Thoracic aorta (tissue), 2 donors: ENCODE measurements at places on chromosomes 12 and 14.

- DNase-seq, result no peak
Measured at GRCh38 chr14:20421267-20421666, 8.0 kb upstream of the TEP1 start.

- no peak for DNase-seq
Measured at GRCh38 chr14:98580131-98580678, 691.8 kb downstream of the BCL11B start.

GRCh38 chr12:93657071-93657470, 20.1 kb upstream of the CRADD start:
- DNase-seq, result no peak

DNA sequence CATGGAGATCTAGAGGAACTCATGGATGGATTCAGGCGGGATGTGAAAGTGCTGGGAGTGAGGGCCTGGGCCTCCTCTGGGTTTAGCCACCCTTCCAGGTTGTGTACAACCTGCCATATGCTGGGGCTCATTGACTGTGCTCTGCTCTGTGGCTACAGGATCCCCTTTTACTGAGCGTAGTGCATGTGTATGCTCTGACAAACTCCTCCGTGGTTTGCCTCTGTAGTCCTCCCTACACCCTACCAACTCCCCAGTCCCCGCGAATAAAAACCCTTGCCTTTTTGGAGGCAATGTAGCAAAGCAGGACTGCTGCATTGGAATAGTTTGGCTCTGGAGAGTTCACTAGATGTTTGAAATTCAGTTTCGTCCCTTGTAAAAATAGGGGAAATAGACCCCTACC, 17.4 kb downstream of the JDP2 start:
- DNase-seq, result no peak

DNA sequence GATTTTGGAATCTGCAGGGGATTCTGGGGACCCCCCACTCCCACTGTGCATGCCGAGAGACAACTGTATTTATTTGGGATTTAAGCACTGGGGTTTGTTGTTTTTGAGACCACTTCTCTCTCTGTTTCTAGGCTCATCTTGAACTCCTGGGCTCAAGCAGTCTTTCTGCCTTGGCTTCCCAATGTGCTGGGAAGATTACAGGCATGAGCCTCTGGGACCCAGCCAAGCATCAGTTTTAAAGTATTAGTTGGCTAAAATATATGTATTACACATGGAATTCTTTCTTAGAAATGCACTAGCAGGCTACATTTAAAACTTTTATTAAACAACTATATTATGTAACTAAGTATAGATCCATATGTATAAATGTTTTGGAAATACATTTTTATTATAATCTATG, 78.3 kb downstream of the AEBP2 start:
- DNase-seq, result no peak

DNA sequence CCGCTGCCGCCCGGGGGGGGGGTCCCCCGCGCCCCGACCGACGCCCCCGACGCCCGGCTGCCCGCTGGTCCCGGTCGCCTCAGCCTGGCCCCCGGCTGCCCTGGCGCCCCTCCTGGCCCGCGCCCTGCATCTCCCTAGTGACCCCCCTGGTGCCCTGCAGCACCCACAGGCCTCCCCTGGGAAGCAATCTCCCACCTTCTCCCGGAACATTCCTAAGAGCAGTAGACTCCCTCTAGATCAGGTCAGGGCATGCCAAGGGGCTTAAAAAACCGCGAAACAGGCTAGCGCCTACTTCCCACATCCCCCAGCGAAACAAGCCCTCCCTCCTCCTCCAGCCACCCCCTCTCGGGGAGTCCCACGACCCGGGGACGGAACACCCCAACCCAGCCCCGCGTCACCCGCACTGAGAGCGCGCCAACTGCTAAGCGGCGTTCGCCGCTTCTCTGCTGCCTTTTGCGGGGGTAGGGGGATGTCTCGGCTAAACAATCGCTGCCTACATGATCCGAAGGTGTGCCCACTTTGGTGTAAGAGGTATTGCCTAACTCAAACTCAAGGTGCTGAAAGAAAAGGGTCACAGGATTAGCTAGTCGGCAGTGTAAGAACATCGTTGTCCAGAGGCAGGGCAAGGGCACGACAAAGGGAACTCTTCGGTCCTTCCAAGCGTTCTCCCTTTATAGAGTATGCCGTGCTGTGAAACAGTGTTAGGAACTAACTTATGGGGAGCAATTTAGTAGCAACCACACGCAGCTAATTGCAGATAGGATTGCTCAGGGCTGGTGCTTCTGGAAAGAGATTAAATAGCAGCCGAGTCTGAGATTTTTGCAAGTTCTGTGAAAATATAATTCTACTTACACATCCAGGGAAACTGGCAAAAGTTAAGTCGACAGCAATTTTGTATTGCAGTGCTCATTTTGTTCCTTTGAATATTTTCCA, 619 bp upstream of the NTN4 start:
- no peak for DNase-seq

- no peak for DNase-seq
Measured at GRCh38 chr14:79613625-79614024, 597.7 kb downstream of the DIO2 start.
